Central memory CD8-positive, alpha-beta T cell (primary cell): ENCODE measurements at places on chromosomes 5 and 9.

DNA sequence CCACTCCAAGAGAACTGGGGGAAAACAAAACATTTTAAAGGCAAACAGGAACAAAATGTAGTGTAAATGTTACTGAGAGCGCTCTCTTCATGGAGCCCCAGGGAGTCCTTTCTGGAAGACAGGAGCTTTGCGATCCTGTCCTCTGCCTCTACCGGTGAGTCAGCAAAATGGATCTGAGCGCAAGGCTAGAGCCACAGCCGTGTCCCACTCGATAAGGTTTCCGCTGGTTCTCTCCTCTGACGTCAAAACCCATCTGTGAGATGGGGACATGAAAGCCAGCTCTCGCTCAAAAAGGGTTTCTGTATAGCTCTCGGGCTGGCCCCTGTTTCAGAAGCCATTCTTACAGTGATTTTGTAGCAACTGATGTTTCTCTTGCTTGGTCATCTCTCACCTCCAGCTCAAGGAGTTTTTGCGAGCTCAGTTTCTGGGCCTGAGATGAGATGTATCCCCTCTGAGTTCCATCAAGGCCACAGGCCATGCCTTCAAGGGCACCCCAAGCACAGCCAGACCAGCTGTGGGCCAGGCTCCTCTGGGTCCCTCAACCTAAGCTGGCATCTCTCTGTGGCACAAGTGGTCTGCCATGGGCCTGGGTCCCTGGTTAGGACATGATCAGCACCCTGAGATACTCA is 101.6 kb downstream of the FSTL4 start:
- H3K36me3 ChIP-seq, result no peaks in the 10 kb centered on the region
- H3K4me1 ChIP-seq, result no peaks in the 10 kb centered on the region
- DNase-seq, result no peak
- peaks cover 46% of the 10 kb centered on the region for H3K27me3 ChIP-seq

DNA sequence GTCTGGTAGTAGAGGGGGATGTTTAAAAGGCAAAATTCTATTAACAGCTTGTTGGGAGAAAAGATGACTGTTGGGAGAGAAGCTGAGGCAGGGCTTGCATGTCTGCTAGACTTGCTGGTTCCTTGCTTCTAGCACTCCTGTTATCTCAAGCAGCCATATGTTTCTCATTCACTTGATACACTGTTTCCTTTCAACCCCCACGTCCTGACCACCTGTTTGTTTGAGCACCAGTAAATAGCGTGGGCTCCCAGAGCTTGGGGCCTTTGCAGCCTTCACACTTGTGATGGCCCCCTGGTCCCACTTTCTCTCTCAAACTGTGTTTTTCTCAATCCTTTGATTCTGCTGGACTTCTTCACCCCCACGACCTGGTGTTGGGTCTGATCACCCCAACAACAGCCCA is 111.7 kb upstream of the TMEM161B start:
- no peak overlapping the region for H3K27ac ChIP-seq
- H3K36me3 ChIP-seq, result no peaks in the 10 kb centered on the region
- H3K4me1 ChIP-seq, result no peaks in the 10 kb centered on the region
- no peak overlapping the region for H3K4me3 ChIP-seq
- DNase-seq, result no peak

DNA sequence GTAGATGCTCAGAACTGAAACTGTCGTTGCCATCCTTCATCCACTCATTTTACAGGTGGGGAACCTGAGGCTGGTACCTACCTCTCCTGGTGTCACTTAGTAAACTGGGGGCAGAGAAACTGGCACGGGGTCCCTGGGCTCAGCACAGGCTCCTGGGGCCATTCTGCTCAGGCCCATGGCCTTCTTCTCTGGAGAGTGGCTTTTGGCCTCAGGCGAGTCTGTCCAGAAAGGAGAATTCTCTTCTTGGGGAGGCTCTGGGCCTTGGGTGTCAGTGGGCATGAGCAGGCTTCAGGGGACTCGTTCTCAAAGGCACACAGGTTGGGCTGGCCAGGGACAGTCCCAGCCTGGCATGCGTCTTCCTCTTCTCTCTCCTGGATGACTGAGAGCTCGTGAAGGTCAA is 24.6 kb downstream of the COL5A1 start:
- no peaks in the 10 kb centered on the region for H3K36me3 ChIP-seq
- DNase-seq, result no peak
- peaks cover 17% of the 10 kb centered on the region for H3K27me3 ChIP-seq
- H3K4me1 ChIP-seq, result no peaks in the 10 kb centered on the region
- no peak overlapping the region for H3K4me3 ChIP-seq

DNA sequence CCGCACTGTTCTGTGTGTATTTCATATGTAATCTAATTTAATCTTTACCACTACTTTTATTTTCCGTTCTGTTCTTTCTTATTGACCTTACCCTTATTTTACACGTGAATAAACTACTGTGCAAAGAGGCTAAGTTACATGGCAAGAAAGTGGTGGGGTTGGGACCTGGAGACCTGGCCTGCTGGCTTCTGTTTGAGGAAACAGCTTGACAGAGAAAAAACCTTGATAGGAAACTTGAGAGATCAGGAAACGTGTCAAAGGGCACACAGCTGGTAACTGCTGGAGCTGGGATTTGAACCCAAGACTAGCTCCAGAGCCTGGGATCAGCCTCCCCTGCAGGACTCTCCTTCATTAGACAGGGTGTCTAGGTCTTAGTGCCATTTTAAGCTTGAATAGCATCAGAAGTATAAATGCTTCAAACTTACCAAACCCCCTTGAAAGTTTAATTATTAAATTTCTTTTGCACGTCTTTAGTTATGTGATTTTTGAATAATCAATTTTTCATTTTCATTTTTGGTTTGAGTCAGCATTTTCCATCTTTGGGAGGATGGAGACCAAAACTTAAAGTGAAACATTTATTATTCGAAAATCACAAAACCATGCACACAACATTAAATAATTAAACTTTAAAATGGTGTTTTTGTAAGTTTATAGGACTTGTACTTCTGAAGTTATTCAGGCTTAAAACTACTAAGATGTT is 129.5 kb downstream of the RGS3 start:
- H3K4me1 ChIP-seq, result peaks cover 5% of the 10 kb centered on the region
- H3K36me3 ChIP-seq, result peaks cover 28% of the 10 kb centered on the region
- no peak overlapping the region for H3K27ac ChIP-seq
- DNase-seq, result no peak

DNA sequence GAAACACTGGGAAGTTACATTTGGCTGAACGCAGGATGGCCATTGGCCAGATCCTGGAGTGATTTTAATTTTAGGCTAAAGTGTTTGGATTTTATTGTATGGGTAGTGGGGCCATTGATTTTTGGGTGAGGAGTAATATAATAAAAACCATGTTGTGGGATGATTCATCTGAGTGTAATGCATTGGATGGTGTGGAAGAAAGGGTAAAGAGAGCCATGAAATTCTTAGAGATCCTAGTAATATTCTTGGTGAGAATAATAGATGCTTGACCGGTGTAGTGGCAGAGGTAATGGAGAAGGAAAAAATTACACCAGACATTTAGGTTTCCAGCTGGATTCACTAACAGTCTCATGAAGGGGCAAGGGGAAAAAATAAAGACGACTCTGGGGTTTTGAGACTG is 158.1 kb downstream of the NPR3 start:
- H3K36me3 ChIP-seq, result no peaks in the 10 kb centered on the region
- no peak for DNase-seq
- H3K27ac ChIP-seq, result no peak overlapping the region
- H3K27me3 ChIP-seq, result no peaks in the 10 kb centered on the region
- H3K4me1 ChIP-seq, result no peaks in the 10 kb centered on the region

- H3K27me3 ChIP-seq, result no peaks in the 10 kb centered on the region
- H3K4me3 ChIP-seq, result no peak overlapping the region
- no peaks in the 10 kb centered on the region for H3K36me3 ChIP-seq
- no peaks in the 10 kb centered on the region for H3K4me1 ChIP-seq
- no peak for DNase-seq
Observed at GRCh38 chr9:28120626-28121025, 547.3 kb upstream of the C9orf72 start.

GRCh38 chr9:14437354-14438231 is 123.7 kb upstream of the NFIB start:
- no peaks in the 10 kb centered on the region for H3K36me3 ChIP-seq
- no peak for DNase-seq
- peaks cover 23% of the 10 kb centered on the region for H3K27me3 ChIP-seq
- H3K27ac ChIP-seq, result no peak overlapping the region
- no peaks in the 10 kb centered on the region for H3K4me1 ChIP-seq
- H3K4me3 ChIP-seq, result no peak overlapping the region

DNA sequence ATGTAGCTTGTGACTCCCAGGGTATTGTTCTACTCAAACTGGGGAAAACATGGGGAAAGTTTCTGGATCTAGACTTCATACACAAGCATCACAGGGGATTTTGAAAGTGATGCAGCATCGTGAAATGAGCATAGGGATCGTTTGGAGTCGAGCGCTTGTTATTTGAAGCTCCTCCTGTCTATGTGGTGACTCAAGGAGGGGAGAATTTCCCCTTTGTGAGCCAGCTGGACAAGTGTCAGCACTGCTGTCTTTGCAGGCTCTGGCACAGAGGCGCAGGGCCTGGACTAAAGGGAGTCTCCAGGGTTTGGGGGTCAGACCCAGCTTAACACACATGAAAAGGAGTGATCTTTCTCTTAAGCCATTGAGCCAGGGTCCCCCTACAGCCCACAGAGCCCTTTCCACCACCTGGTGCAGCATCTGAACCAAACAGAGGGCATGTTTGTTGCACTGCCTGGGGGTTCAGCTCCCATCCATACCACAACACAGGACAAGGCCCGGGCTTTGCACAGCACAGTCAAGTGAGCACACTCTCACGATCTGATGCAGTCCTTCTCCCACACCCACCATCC is 51.0 kb downstream of the IRF1 start:
- no peaks in the 10 kb centered on the region for H3K27me3 ChIP-seq
- no peak for DNase-seq
- peak overlapping the region; percentile 37 for H3K4me3 ChIP-seq
- H3K27ac ChIP-seq, result peak overlapping the region; percentile 93

- H3K4me1 ChIP-seq, result peaks cover 22% of the 10 kb centered on the region
- H3K27ac ChIP-seq, result no peak overlapping the region
- peaks cover 88% of the 10 kb centered on the region for H3K27me3 ChIP-seq
- H3K36me3 ChIP-seq, result no peaks in the 10 kb centered on the region
- H3K4me3 ChIP-seq, result no peak overlapping the region
- no peak for DNase-seq
Observed at GRCh38 chr5:155726267-155726666, 600.7 kb upstream of the SGCD start.

DNA sequence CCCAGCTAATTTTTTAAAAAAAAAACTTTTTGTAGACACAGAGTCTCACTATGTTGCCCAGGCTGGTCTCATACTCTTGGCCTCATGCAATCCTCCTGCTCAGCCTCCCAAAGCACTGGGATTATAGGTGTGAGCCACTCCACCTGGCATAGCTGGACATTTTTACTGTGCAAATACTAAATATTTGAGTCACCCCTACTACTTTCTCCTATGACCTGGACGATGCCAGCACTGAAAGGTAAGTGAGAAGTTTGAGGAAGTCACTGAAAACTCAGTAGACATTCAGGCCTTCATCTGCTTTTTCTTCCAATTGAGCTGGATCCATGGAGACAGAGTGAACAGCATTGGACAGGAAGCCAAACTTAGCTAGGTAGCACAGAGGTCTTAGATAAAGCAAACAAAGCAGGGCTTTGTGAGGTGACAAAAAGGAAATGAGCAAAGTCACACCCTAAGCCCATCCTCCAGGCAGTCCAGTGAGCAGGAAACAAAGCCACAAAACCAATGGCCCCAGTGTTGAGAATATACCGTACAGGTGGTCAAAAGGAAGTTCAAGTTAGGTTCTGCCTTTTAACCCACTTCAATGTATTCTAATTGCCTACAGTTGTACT is 192.6 kb upstream of the RASA1 start:
- H3K27ac ChIP-seq, result peak overlapping the region; percentile 63
- H3K4me1 ChIP-seq, result peaks cover 36% of the 10 kb centered on the region
- no peak for DNase-seq

DNA sequence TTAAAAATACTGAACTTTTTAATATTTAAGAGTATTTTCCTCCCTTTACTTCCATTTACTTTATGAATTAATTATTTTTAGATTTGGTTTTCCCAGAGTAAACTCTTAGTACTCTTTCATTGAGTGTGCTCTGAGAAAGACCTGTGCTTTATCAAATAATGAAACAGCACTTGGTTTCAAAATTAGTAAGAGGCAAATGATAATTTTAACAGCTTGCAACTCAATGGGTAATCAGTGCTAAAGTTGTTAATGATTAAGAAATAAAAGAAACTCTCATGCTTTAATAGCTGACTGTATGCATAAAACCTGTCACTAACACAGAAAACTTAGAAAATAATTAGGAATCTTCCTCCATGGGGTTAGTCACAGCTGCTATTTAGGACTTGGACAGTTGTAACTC is 244.4 kb downstream of the RFX3 start:
- no peak overlapping the region for H3K27ac ChIP-seq
- no peaks in the 10 kb centered on the region for H3K27me3 ChIP-seq
- H3K36me3 ChIP-seq, result peaks cover 7% of the 10 kb centered on the region
- no peak overlapping the region for H3K4me3 ChIP-seq

DNA sequence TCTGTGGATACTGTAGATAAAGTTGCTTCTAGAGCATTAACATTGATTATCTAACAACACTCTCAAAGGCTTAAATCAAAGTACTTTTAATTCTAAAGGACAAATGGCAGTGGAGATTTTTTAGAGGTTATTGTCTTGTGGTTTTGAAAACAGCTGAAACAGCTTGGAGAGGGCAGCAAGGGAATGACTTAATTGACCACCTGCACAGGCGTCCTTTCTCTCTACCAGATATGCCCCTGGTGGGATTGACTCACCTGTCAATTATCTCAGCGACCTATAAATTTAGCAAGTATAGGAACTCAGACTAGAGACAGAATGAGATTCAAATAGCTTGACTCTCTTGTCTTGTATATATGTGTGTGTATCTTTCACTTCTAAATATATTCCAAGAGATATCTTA is 13.5 kb downstream of the ARL14EPL start:
- no peaks in the 10 kb centered on the region for H3K4me1 ChIP-seq
- DNase-seq, result no peak
- no peak overlapping the region for H3K27ac ChIP-seq

- H3K4me1 ChIP-seq, result no peaks in the 10 kb centered on the region
- H3K27me3 ChIP-seq, result peaks cover 41% of the 10 kb centered on the region
- H3K4me3 ChIP-seq, result no peak overlapping the region
- no peaks in the 10 kb centered on the region for H3K36me3 ChIP-seq
- H3K27ac ChIP-seq, result no peak overlapping the region
Observed at GRCh38 chr5:180175015-180175431, 34.0 kb downstream of the RASGEF1C start.

GRCh38 chr5:159951387-159951786 is 35.1 kb downstream of the ADRA1B start:
- H3K4me3 ChIP-seq, result no peak overlapping the region
- no peaks in the 10 kb centered on the region for H3K36me3 ChIP-seq
- H3K27ac ChIP-seq, result no peak overlapping the region
- no peaks in the 10 kb centered on the region for H3K4me1 ChIP-seq
- no peak for DNase-seq
- peaks cover 67% of the 10 kb centered on the region for H3K27me3 ChIP-seq

- no peak for DNase-seq
- H3K27me3 ChIP-seq, result peaks cover 12% of the 10 kb centered on the region
- no peak overlapping the region for H3K27ac ChIP-seq
- H3K36me3 ChIP-seq, result no peaks in the 10 kb centered on the region
Observed at GRCh38 chr9:21789541-21790037, 12.8 kb upstream of the MTAP start.

- H3K4me1 ChIP-seq, result no peaks in the 10 kb centered on the region
- no peaks in the 10 kb centered on the region for H3K27me3 ChIP-seq
- no peak overlapping the region for H3K27ac ChIP-seq
- no peak for DNase-seq
- no peak overlapping the region for H3K4me3 ChIP-seq
Observed at GRCh38 chr5:77353251-77353650, 138.9 kb downstream of the WDR41 start.

- no peaks in the 10 kb centered on the region for H3K27me3 ChIP-seq
- no peak overlapping the region for H3K27ac ChIP-seq
- DNase-seq, result no peak
Observed at GRCh38 chr9:123445981-123446610, 90.1 kb downstream of the CRB2 start.
